Adipose tissue (tissue), 3 donors: ENCODE measurements at places on chromosomes 5 and 9. TPM values are rescaled to one million over a fixed set of nuclear protein-coding genes. Genes with fewer than 3 reads are reported as not detected.

Gene BDP1
- 10.9 TPM for polyA plus RNA-seq

Gene CBY3
- not detected for polyA plus RNA-seq

Gene NNT
- 13.2 TPM for polyA plus RNA-seq

Gene OTP
- not detected for polyA plus RNA-seq

Gene NR5A1
- 0.03 TPM for polyA plus RNA-seq

Gene MCTP1
- 1.5 TPM for polyA plus RNA-seq

Gene INSL4
- not detected for polyA plus RNA-seq

Gene PTCD2
- polyA plus RNA-seq = 5.7 TPM

Gene IRX2
- 0.22 TPM for polyA plus RNA-seq

Gene DOK3
- polyA plus RNA-seq = 5.2 TPM

Gene TAL2
- polyA plus RNA-seq = not detected

Gene DMGDH
- polyA plus RNA-seq = 5.3 TPM

Gene EGR1
- 804 TPM for polyA plus RNA-seq

Gene WDR31
- 1.5 TPM for polyA plus RNA-seq

Gene PCDHA11
- polyA plus RNA-seq = not detected

Gene LMNB1
- polyA plus RNA-seq = 2.2 TPM

Gene PCDH1
- 17.4 TPM for polyA plus RNA-seq

Gene TOMM5
- polyA plus RNA-seq = 120 TPM

Gene RNF180
- polyA plus RNA-seq = 3.4 TPM

Gene GPX3
- polyA plus RNA-seq = 7,652 TPM

Gene ZNF367
- 0.51 TPM for polyA plus RNA-seq

Gene GLDC
- polyA plus RNA-seq = 0.12 TPM

Gene NKD2
- 5.0 TPM for polyA plus RNA-seq

Gene C9orf50
- polyA plus RNA-seq = not detected

Gene OTULINL
- 7.3 TPM for polyA plus RNA-seq

Gene SEMA4D
- 4.9 TPM for polyA plus RNA-seq

Gene RICTOR
- polyA plus RNA-seq = 3.2 TPM

Gene GFRA3
- polyA plus RNA-seq = 0.28 TPM

Gene PCDHGB2
- polyA plus RNA-seq = 0.58 TPM

Gene THBS4
- 5.3 TPM for polyA plus RNA-seq
